ENCODE measurements at places on chromosomes 16 and 17.

- DNase-seq: no peak
These were observed 1.0 kb downstream of the KIFC3 start for GRCh38 chr16:57801098-57801808.

- no peak for DNase-seq
These were observed 990 bp upstream of the WNK4 start for GRCh38 chr17:42779304-42779935.

DNA sequence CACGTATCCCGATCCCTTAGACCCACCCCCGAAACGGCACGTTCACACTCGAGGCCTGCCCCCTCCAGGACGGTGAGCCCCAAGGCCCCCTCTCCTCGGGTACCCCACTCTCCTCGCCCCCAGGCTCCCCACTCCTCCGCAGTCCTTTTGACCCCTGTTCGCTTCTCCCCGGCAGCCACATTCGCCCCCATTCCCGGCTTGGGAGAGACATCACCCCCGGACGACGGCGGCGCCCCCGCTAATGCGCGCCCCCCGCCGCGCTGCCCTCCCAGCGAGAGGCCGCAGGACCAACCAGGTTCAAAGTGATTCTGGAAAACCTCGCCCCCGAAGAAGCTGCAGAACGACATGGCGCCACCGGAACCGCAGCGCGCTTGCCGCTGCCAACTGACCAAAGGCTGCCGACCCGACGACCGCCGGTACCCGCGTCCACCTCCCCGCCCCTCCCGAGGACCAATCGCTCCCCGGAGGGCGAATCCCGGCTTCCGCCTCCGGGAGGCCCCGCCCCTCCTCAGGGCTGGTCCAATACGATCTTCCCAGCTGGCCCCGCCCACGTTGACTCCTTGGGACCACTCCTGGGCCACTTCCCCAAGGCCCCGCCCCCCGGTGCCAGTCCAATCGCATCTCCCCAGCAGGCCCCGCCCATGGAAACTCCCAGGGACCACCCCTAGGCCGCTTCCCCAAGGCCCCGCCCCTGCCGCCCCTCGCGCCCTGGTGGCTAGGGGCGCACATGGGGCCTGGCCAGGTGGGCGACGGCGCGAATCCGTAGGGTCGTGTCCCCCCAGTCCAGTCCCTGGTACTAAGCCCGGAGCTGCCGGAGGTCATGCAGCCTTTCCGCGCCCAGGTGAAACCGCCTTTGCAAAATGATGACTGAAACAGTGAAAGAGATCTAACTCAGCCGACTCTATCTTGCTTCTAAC is at the start of gene MSRB1:
TSS of gene MSRB1 (minus strand) at position 390 of the 917 bp plus-strand sequence. CDS start at position 347, 43 bp downstream.
- DNase-seq: peak; percentile 100

GRCh38 chr16:86287664-86288201 is 222.6 kb upstream of the FOXF1 start:
- DNase-seq: no peak

DNA sequence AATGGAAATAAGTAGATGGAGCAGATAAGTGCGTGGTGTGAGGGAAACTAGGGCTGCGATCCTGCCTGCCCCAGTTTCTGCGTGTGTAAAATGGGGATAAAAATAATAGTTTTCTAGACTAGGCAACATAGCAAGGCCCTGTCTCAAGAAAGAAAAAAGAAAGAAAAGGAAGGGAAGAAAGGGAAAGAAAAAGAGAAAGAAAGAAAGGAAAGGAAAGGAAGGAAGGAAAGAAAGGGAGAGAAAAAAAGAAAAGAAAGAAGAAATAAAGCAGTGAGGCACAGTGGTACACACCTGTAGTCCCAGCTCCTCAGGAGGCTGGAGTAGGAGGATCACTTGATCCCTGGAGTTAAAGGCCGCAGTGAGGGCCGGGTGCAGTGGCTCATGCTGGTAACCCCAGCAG is 2.2 kb upstream of the PKMYT1 start:
- DNase-seq: no peak

GRCh38 chr16:53714205-53715022 is 10.5 kb downstream of the FTO start:
- DNase-seq: no peak

DNA sequence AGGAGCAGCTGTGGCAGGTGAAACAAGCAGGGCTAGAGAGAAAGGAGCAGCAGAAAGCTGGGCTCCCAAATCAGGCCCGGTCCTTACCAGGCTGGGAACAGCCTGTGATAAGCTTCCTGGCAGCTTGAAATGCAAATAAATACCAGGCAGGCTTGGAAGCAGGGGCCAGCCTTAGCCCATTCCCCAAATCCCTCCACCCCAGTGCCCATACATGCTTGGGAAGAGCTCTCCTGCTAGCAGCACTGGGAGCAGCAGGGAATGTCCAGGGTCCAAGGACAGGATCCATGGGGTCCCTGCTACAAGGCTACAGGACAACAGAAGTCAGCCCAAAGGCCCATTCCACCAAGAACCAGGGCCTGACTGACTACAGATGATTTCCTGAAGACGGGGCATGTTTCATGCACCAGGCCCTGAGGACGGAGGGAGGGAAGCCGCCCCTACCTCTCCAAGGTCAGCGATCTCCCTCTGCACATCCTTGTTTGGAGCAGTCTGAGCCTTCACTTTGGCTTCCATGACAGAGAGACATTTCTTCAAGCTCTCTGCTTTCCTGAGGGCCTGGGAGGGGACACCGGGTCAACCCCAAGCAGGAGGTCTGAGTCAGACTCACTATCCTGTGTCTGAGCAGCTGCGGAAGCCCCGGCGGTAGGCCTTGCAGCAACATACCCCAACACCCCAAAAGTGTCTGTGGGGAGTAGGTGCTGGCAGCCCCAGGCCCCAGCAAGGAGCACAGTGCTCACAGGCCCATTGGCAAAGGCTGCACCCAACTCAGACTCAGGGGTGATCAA is 2.6 kb upstream of the EXOSC6 start:
- no peak for DNase-seq

- no peak for DNase-seq
These were observed 220.0 kb downstream of the ZNF423 start for GRCh38 chr16:49635591-49636581.

DNA sequence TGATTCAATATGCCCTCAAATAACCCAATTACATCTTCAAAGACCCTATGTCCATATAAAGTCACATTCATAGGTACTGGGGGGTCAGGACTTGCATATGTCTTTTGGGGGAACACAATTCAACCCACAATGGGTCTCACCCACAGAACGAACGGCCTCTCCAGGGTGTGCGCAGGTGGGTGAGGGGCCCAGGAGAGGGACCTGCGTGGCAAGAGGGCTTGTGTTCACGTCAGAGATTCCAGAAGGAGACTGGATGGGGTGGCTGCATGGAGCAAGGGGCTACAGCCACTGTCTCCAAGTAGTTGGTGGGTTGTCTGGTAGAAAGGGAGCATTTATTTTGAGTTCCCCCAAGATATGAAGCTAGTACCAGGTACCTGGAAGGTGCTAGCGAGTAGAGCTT is 212.2 kb downstream of the SEC14L1 start:
- no peak for DNase-seq

DNA sequence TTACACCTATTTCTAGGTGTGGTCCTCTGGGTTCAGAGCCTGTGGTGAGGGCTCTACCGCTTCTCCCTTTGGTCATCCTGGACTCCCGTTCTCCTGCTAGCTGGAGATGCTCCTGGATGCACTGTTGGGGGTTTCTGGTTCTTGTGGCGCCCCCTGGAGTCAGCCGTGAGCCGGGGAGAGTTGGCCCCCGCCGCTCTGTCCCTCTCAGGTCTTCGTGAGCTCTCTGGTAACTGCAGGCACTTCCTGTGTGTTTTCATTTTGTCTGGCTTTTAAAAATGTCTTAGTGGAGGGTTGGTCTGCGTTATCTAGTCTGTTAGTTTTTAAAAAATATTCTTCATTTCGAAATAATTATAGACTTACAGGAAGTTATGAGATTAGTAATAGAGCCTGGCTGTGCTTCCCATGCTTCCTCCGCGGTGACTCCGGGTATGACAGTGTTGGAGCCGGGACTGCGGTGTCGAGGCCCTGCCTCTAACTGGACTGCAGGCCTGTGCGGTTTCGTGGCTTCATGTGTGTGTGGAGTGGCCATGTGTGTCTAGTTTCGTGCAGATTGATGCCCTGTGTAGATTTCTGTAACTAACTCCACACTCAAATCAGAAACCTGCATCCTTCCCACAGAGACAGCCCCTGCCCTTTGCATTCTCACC is 78.0 kb upstream of the ZNF750 start:
- DNase-seq: peak; percentile 53

- no peak for DNase-seq
These were observed 1061.2 kb downstream of the CDH11 start for GRCh38 chr16:64060631-64061030.

- no peak for DNase-seq
These were observed 117.5 kb downstream of the ZFHX3 start for GRCh38 chr16:72930396-72930795.

GRCh38 chr16:56041556-56042140 is 149.6 kb upstream of the GNAO1 start:
- DNase-seq: peak; percentile 46

DNA sequence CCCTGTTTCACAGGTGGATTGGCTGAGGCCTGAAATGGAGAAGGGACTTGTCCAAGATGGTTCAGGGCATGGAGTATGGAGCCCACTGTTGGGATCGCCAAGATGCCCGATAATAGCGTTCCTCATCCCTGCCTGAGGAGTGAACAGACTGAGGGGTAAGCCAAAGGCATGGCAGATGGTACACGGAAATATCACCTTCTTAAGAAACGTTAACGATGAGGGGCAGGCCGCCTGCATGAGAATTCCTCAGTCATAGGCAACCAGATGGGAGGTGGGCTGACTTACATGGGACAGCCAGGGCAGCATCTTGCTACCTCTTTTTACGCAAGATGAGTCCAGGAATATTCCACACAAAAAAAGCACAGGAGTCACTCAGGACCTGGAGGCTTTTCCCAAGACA is 188.1 kb downstream of the CCDC182 start:
- DNase-seq: no peak

- DNase-seq: no peak
These were observed 38.2 kb upstream of the PHAF1 start for GRCh38 chr16:67071476-67072048.

DNA sequence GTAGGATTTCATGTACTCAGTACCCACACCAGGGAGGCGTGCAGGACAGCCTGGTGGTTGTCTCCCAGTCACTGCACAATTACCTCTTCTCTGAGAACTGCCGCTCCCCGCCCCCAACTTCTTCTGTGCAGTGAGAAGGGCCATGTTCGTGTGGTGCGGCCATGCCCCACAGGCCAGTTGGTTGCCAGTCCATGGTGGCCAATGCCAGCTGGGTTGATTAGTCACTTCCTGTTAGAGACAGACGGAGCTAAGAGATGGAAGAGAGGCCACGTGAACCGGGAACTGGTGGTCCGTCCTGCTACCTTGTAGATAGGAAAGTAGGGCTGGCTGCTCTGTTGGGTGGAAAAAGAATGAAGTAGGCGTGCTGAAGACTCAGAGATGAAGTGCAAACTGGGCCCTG is 206.5 kb downstream of the ABCC12 start:
- DNase-seq: no peak

- DNase-seq: no peak
These were observed 8.9 kb downstream of the DCAKD start for GRCh38 chr17:45042346-45043120.

GRCh38 chr16:66588981-66589713 is 9.9 kb downstream of the CMTM2 start:
- peak; percentile 81 for DNase-seq

GRCh38 chr17:4939546-4939795 is 375 bp downstream of the SLC25A11 start:
- DNase-seq: no peak

DNA sequence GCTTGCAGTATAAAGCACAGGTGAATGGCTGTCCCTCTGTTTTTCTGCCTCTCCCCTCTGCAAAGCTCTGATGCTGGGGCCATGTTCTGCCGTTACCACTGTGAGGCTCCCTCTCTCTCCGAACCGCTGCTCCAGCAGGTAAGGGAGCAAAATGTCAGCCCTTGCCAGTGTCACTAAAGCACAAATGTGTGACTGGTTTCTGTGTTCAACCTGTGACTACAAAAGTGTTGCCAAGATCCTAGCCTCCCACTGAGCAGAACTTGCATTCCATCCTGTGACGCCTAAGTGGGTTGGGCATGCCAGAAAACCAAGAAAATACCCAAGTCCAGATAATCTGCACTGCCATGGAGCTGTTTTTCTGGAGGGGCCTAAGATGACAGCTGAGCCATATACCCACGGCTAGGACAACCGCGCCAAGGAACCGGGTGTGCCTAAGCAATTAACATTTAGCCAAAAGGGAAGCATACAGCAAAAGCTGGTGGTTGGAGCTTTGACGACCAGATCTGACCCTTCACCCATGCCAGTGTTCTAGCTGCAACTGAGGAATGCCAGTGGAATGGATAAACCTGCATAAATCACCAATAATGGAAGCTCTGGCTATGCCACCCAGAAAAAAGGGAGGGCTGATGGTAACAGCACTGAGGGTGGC is 35.0 kb downstream of the PSME3IP1 start:
- no peak for DNase-seq

DNA sequence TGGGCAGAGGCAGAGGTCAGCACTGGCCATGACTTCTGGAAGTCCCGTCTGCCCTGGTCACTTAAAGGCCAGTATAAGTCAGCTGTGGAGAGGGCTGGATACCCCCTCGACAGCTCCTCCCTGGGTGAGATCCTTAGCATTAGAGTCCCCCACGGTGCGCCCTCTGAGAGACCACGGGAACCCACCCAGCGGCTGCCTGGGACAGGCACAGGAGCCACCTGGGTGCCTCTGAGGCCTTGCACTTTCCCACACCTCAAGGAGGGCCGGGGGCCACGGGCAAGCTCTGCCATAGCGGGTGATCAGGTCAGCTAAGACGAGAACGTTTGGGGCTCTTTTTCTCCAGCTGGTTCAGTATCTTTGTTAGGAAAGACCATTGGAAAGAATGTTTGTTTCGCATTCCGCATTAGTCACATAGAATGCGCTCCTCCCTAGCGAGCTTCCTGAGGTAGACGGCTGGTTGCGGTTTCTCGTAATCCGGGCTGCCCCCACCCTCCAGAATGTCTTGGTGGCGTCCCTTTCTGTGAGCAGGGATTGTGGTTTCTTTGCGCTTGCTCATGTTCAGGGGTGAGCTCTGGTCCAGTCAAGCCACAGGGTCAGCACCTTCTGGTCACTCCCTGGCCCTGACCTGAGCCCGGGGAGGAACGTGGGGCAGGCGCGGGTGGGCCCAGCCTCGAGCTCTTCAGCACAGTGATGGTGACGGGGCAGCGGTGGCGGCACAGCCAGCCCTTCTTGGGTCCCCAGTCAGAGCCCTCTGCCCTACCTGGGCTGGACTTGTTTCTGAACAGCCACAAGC is 25.2 kb downstream of the NME3 start:
- DNase-seq: no peak

DNA sequence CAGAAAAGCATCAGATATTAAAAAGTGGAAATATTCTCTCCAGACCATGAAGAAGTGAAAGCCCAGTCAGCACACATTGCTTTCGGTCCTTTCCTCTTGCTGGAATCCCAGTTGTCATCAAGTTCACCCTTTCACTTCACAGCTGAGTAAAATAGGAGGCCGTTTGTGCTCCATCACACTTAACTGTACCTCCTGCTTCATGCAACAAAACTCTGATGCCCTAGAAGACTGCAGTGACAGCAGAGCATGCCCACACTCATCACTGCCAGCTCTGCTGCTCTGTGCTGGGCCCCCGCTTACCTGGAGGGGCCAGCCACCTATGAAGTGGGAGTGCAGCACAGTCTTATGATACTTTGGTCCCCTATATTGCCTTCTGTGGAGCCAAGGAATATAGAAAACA is 62.5 kb downstream of the N4BP1 start:
- no peak for DNase-seq
